ENCODE measurements at places on chromosomes 4 and X.

DNA sequence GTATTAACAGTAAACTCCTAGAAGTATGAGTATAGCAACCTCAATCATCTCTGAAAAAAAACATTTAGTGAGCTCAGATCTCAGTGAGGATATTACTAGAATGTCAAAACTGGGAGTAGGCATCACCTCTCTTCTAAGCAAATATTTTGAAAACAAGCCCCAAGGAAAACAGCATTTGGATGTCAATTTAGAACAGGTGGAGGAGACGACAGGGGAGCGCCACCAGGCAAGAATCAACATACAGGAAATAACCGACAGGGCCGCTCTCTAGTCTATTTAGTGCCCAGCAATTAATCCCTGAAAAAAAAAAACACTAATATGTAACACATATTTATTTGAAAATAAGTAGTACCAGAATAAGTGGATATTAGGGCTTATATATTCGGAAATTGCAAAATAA lies 940.3 kb upstream of the ADGRL3 start:
- no peak for DNase-seq

GRCh38 chr4:123250843-123251242 lies 145.8 kb upstream of the SPRY1 start:
- no peak for DNase-seq

GRCh38 chr4:22521240-22521639 lies 5.4 kb upstream of the ADGRA3 start:
- no peak for DNase-seq

- DNase-seq, result no peak
Measured at GRCh38 chr4:40923316-40924095, 173.8 kb downstream of the NSUN7 start.

DNA sequence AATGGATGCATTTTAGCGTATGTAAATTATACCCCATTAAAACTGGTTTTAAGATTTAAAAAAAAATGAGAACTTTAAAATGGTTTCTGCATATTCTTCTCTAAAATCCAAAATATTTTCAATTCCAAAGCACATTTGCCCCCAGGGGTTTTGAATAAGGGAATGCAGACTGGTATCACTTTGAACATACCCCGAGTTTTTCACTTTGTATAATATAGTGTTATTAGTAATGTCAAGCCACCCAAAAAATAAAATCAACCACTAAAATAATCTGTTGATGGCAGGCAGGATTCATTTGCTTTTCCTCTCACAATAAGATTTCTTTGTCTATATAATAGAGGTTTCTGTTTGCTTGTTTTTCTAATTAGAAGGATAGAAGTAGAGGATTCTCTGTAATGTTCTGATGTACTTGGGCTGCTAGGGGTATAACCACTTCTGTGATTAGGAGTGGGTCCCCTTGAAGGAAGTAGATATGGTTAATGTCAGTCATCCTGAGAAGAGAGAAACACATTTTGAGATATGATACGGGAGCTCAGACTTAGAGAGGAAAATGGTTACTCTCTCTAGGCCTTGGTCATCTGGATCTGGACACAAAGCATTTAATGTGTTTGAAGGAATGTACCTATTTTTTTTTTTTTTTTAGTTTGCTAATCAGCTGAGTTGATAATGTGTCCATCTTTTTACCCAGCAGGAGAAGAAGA lies 9.3 kb upstream of the LIN54 start:
- DNase-seq, result no peak

DNA sequence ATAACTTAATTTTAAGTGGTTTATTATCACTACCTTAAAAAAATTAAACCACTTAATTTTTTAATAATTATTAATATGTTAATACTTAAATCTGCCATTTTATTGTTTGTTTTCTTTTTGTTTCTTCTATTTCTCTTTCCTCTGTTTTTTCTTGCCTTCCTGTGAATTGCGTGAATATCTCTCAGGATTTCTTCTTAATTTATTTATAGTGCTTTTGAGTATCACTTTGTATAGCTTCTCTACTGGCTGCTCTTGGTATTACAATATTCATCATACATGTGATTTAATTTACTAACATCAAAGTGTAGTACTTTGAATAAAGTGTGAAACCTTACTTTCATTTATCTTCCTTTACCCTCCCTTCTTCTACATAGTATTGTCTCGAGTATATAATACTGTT lies 349.5 kb upstream of the CPXCR1 start:
- DNase-seq, result no peak

- DNase-seq, result no peak
Measured at GRCh38 chr4:140088323-140088967, 65.5 kb downstream of the MAML3 start.

- DNase-seq, result no peak
Measured at GRCh38 chr4:22356987-22357596, 158.8 kb downstream of the ADGRA3 start.

- DNase-seq, result peak; percentile 1
Measured at GRCh38 chr4:110970642-110971041, 347.8 kb upstream of the PITX2 start.

GRCh38 chr4:17280261-17281018 lies 231.4 kb downstream of the QDPR start:
- no peak for DNase-seq

GRCh38 chr4:115491686-115492085 lies 378.3 kb upstream of the NDST4 start:
- DNase-seq, result no peak

- DNase-seq, result no peak
Measured at GRCh38 chr4:109873791-109874514, 26.0 kb downstream of the LRIT3 start.

GRCh38 chr4:172256820-172257219 lies 443.6 kb downstream of the GALNTL6 start:
- DNase-seq, result no peak

DNA sequence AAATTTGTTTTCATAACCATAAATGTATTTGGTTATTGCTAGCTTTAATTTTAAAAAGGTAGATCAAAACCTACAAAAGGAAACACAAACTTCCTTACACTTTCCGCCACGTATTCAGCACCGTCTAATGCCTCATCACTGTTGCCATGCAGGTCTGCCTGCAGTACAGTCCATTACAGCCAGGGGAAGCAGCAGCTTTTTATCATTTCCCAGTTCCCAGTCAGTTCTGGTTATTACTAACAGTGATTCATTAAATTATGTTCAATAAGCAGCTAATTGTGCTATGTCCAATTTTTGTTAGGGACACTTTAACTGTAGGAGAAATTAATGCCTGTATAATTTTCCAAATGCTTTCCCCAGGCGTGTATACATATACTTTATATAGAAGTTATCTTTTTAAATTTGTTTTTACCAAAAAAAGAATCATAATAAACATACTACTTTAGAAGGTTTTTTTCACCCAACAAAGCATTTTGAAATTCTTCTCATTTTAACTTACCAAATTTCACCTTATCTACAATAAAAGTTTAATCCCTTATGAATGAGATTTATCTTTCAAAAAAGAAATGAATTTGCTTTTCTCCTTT lies 93.3 kb downstream of the ANXA3 start:
- peak; percentile 42 for DNase-seq

DNA sequence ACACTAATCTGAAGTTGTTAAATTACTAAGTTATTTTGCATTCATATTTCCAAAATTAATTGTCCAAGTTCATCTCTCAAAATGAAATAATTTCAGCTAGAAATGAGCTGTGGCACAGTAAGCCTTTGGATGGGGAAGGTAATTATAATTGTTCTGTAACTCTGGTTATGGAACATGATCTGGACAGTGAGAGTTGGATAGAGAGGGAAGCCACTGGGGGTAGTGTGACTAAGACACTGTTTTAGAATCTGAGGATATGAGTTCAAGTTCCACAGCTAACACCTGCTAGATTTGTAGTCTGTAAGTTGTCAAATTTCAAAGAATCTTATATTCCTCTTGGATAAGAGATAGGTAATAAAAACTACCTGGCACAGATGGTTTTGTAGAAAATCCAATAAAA lies 49.5 kb downstream of the DMD start:
- DNase-seq, result no peak

DNA sequence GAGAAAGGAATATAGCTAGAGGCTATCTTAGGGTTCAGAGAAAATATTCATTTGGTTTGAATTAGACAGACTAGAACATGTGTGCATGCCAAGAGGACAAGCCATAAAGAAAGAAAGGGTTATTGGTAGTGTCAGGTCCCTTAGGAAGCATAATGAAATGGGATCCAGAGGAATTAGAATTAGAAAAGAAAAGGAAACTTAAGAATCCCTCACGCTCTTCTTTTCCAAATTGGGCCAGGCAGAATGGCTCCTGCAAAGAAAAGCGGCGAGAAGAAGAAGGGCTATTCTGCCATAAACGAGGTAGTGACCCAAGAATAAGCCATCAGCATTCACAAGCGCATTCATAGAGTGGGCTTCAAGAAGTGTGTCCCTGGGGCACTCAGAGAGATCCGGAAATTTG lies 4.9 kb upstream of the ABCG2 start:
- no peak for DNase-seq

DNA sequence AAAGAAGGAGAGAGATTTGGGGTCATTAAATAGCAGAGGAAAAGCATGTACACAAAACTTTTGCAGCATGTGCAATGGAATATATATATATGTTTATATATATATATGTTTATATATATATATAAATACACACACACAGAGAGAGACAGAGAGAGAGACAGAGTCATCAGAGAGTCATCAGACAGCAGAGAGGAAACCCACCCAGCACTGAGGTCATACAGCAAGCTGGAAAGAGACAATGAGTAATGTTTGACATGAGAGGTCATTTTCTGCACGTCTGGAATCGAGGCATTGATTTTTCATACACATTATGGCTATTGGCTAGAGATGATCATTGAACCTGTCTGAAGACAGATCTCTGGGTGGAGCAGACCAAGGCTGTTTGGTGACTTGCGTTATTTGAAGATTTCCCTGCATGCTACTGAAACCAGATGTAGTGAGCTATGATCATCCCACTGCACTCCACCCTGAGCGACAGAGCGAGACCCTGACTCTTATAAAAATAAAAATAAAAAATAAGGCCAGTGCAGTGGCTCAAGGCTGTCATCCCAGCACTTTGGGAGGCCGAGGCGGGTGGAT lies 48.8 kb upstream of the SHOX start:
- no peak for DNase-seq

DNA sequence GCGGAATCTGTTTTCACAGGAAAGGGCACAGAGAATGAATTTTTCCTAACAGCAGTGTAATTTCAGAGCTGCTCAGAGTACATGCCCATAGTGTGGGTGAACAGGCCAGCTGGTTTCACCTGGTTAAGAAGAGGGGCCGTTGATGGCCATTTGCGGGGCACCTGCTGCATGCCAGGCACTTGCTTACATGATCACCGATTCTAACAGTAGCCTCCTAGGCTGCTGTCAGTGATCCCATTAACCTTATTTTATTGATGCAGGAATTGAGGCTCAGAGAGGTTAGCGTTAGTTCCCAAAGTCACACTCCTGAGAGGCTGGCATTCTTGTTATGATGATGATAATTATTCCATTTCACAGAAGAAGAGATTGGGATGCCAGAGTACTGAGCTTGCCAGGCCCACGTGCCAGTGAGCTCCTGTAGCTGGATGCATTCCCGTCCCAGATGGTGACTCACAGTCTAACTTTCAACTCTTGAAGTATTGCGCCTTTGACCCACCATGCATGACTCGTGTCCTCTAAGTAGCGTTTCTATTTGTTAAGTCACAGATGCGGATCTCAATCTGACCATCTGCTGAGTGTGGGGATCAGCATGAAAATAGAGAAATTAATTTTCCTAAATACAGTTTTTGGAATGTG lies 76.5 kb downstream of the PSAPL1 start:
- no peak for DNase-seq

DNA sequence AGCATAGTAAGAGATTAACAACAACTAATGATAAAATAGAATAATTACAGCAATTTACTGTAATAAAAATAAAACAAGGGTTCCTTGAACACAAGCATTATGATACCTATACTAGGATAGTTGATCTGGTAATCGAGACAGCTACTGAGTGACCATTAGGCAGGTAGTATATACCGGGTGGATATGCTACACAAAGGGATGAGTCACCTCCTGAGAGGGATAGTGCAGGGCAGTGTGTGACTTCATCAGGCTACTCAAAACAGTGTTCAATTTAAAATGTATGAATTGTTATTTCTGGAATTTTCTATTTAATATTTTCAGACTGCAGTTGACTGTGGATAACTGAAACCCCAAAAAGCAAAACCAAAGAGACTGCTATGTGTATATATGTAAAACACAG lies 9.7 kb upstream of the ANTXR2 start:
- DNase-seq, result no peak

- no peak for DNase-seq
Measured at GRCh38 chr4:175386776-175387507, 425.1 kb downstream of the GPM6A start.

- no peak for DNase-seq
Measured at GRCh38 chrX:5957506-5957905, 271.2 kb downstream of the NLGN4X start.

GRCh38 chrX:18441780-18442367 lies 16.5 kb downstream of the CDKL5 start:
- DNase-seq, result no peak

- no peak for DNase-seq
Measured at GRCh38 chr4:71769434-71769833, 14.4 kb downstream of the GC start.

DNA sequence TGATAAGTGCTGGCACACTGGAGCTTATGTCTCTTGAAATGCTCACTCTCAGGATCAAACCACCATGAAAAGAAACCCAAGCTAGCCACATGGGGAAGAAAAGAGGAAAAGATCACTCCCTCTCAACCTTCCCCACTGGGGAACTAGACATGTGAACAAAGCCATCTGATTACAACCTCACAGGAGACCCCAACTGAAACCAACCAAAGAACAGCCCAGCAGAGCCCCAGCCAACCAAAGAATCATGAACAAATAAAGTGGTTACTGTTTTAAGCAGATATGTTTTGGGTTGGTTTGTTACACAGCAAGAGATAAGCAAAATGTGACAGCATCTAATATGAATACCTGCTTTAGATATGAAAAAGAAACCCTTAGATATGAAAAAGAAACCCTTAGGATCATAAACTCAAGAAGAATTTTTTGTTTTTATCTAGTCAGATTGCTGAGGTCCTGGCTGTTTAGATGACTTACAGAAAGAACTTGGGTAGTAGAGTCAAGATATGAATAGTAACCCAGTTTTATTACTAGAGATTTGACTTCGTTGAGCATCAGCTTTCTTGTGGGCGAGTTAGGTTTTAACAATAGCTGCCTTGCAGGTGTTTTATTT lies 23.7 kb upstream of the TLR7 start:
- DNase-seq, result no peak

- DNase-seq, result no peak
Measured at GRCh38 chrX:7132335-7133049, 15.0 kb upstream of the STS start.

- DNase-seq, result no peak
Measured at GRCh38 chr4:10521424-10521823, 64.2 kb upstream of the ZNF518B start.

- no peak for DNase-seq
Measured at GRCh38 chr4:123345137-123345934, 51.3 kb upstream of the SPRY1 start.

All from stimulated activated CD4-positive, alpha-beta T cell treated with anti-CD3 and anti-CD28 coated beads, Interleukin-2, amount 100 ng/mL, for 24 hours (primary cell).